ENCODE measurements at places on chromosomes 11 and 22.
A peak's percentile ranks its signal among the peaks of the same experiment; 100 is the strongest.

DNA sequence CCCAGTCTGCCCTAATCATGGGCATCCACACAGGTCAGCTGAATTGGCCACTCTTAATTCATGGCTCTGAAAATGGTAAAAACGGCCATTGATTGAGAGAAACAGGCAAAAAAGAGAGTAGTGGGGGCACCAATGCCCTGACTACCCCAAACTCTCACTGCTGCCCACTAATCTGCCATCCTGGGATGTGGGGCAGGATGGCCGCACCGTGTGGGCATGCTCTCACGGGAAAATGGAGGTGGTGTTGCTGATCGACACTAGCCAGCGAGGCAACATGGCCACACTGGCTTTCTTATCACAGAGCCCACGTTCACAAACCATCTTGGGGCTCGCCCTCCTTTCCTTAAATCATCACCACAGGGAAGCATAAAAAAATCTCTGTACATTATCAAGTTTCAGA lies 11.2 kb upstream of the TUB start:
- DNase-seq = no peak

DNA sequence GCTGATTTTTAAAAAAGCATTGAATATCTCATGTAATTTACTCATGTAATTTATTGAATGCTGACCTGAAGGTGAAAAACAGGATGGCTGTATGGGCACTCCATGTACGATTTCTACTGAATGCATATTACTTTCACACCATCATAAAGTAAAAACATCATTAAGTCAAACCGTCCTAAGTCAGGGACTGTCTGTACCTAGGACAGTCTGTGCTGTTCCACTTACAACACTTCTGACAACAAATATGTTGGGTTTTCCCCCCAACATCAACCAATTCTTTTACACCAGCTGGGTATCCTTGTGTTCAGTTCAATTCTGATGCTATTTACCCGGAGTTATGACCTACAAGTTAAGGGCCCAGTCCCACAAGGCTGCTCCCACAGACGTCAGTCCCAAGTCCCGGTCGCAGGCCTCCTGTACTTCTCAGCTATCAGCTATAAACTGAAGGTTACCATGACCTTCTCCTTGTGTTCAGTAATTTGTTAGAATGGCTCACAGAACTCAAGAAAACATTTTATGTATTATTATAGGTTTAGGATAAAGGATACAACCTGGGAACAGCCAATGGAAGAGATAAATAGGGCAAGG lies 17.0 kb downstream of the UVRAG start:
- no peak for DNase-seq

DNA sequence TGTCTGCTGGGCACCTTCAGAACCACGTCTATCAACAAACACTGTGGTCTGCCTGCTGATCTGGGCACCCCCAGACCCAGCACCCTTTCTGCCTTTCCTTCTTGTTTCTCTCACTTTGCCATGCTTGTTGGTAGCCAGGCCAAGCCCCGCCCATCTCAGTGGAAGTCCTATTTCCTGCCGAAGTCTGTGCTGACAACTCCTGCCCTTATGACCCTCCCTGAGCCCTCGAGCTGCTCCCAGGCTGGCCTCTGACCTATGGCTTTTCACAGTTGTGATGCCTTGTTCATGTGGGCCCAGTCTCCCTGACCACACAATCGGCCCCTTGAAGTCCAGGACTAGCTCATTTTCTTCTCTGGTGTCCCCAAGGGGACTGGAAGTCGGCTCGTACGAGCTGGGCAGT lies 132.1 kb downstream of the DSCAML1 start:
- no peak for DNase-seq

DNA sequence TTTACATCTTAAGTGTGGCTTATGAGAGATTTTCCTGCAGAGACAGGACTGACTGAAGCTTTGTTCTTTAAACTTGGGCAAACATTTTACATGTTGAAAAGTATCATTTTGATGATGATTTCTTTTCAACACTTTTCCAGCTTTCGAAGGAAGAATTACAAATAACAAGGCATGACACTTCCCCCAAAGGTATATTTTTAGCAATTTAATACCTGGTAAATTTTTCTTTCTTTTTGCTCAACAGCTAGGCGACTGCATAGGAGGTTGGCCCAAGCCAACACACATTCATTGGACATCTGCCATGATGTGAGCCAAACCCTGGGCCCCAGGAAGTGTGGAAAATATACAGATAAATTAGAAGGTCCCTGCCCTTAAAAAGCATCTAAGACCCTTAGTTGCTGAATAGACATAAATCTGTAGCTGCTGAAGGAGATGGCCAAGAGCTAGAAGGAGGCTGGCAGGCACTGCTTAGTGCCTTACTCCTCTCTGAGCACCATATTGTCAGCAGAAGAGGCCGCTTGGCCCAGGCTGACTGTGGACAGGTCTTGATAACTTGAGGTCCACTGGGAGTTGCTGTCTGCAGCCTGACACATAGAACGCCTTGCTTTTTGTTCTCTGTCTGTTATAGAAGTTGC lies 53.3 kb upstream of the CD44 start:
- no peak for DNase-seq

DNA sequence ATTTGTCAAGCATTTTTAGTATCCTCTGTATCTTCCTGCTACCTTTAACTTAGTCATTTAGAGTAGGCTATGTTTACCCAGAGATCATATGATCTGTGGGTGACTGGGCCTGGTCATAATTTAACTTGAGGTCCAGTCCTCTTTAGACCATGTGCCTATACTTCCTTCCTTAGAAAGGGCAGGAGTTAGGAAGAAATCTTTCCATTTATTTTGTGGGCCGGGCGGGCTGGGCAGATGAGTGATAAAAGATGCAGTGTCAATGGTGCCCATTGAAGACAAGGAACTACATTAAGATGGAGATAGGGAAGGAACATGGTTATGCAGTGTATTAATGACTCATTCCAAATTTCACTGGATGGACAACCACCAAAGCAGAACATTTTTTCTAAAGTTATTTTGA lies 30.9 kb upstream of the PDE3B start:
- no peak for DNase-seq

GRCh38 chr11:28140689-28141455 lies 32.7 kb downstream of the METTL15 start:
- DNase-seq = no peak

GRCh38 chr11:59273373-59273841 lies 60.7 kb upstream of the MPEG1 start:
- no peak for DNase-seq

- DNase-seq = no peak
Observed at GRCh38 chr11:19832901-19833300, 120.3 kb downstream of the NAV2 start.

GRCh38 chr11:114610984-114611944 lies 15.7 kb upstream of the NXPE4 start:
- DNase-seq = no peak

- peak; percentile 63 for DNase-seq
Observed at GRCh38 chr11:72676861-72677341, 2.7 kb upstream of the PDE2A start.

DNA sequence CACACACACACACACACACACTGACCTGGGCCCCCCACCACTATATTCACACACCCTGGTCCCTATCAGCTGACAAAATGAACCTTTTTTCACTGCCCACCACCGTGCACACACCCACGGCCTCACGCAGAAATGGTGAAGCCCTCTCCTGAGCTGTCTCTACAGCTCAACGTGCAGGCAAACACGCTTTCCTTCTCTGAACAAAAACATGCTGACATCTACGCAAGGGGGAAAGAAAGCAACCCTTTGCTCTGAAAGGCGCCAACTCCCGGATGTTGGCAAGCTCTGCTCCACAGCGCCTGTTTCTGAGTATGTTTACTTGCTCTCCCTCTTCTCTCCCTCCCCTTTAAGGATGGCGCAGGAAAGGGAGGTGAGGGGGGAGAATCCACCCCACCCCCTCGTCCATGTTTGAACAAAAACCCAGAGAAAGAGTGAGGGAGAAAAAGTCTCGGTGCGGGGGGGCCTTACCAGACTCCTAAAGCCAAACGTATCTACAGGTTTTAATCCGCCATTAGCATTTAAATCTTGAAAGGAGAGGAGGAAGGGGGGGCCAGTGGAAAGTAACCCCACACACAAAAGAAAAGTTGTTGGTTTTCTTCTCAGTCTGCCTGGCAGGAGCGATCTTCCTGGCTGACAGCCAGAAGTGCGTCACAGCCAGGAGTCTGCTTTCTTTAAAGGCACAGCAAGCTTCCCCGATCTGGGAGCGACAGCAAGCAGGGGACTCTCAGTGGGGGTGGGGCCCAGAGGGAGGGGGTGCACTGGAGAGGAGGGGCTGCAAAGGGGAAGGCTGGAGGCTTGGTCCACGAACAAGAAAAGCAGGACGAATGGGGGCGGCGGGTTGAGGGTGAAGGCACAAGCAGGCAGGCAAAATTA lies 39.6 kb downstream of the NUMA1 start:
- DNase-seq = peak; percentile 55

GRCh38 chr11:44615041-44615755 lies 49.7 kb downstream of the CD82 start:
- DNase-seq = no peak

Data from stimulated activated CD4-positive, alpha-beta T cell treated with anti-CD3 and anti-CD28 coated beads, Interleukin-4, amount 100 ng/mL, for 48 hours (primary cell).